ENCODE measurements at places on chromosomes 5 and 9.
A peak's percentile ranks its signal among the peaks of the same experiment; 100 is the strongest.

DNA sequence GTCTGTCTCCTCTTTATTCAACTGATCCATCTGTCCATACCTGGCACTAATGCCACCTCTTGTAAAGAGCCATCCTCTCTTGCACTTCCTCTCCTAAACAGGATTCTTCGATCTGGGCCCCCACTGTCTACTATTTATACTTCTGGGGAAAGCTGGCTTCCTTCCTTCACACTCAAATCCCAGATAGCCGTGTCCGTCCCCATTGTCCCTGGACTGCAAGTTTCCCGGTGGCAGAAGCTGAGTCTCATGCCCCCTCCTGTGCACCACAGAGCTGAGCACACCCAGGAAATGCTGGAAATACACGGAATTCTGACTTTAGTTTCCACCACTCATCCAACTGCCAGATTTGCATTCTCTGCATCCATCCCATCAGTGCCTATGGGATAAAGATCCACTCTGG, 84.0 kb downstream of the MARCHF11 start:
- DNase-seq: no peak

DNA sequence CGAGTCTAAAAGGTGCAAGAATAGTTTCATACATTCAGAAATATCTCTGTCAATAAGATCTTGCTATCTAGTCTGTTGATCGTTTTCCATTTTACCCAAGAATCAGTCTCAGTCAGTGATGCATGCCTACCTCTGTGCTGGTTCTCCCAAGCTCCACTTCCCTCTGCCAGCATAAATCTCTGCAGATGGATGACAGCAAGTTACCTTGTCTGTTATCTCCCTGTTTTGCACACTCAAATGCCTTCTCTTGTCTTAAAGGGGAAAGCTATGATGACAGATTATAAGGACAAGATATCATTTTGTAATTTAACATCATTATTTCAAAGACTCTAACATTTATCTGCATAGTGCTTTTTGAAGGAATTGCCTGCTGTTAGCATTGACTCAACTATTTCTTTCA, 802.1 kb upstream of the SEMA6A start:
- no peak for DNase-seq

DNA sequence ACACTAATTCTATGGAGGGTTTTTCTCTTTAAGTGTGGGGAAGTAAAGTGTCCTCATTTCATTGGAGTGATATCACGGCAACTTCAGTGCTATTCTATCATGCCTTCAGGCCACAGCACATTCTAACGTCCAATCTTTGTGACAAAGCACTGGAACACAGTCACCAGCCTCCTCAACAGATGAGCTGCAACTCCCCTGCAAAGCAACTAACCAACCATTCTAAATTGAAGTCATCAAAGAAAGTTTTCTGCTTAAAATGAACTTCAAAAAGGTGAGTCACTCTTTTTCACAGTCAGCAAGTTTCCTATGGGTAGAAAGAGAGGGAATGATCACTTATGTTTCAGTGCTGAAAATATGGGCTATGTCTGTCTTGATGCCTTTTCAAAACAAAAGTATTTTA, 190.8 kb downstream of the ELAVL2 start:
- DNase-seq: no peak

GRCh38 chr9:114416906-114417305, 29.1 kb upstream of the AKNA start:
- DNase-seq: no peak

DNA sequence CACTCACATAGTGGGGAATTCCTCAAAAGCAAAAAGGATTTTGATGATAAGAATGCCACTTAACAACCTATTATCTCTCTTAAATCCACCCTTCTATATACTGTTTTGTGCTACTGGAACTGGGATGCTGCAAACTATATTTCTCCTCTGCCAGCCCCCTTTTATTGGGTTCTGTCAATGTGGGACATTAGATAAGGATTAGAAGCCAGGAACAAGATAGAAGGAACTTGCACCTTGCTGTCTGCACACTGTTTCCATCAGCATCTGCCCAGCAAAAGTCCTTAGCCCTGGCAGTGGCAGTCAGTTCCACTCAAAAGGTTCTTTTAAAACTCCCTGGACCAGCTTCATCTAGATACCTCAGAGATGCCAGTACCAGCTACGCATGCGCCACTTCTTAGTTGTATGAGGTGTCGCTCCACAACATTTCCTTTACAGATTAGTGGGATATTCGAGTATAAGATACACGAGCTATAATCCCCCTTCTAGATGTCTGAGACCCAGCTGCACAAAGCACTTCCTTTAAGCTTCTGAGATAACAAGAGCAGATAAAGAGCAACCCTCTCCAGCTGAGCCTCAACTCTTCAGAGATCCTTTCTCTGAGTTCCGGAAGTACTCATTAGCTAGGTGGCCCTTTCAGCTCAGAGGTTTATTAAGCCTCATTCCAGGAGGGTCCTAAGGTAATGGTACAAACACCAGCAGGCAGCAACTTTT, 45.3 kb downstream of the CERT1 start:
- no peak for DNase-seq

GRCh38 chr9:112846528-112847488, 43.9 kb downstream of the SLC46A2 start:
- peak; percentile 25 for DNase-seq

GRCh38 chr5:137563646-137564397, 64.7 kb upstream of the SPOCK1 start:
- peak; percentile 91 for DNase-seq

DNA sequence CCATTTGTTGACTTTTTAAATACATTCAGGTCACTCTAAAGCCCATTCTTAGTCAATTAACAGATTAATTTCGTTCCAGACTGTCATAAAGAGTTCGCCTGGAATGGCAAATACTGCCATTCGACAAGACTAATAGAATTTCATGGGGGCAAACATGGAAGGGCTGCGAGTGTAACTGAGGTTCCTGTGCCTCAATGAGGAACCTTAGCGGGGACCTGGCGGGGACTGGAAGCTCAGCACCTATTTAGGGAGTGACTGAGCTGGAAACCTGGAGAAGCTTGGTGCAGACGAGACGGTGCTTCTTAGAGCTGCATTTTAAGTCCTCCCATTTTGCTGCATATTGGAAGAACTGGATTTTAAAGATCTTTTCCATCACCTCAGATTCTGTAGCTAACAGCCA, 3.4 kb downstream of the VCAN start:
- no peak for DNase-seq

DNA sequence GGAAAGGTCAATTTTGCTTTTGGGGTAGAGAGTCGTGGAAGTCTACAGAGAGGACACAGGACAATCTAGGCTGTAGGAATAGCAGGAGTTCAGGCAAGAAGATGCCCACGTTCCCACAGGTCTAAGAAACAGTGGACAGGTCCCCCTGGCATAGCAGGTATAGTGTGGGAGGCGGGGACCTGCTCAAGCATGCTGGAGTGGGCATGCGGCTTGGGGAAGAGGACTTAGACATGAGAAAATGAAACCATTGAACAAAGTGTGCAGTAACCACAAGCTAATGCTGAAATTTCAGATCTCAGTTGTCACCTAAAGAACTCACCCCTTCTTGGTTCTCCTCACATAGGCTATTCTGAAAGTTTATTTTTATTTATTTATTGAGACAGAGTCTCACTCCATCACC, 142.8 kb upstream of the EFNA5 start:
- no peak for DNase-seq

DNA sequence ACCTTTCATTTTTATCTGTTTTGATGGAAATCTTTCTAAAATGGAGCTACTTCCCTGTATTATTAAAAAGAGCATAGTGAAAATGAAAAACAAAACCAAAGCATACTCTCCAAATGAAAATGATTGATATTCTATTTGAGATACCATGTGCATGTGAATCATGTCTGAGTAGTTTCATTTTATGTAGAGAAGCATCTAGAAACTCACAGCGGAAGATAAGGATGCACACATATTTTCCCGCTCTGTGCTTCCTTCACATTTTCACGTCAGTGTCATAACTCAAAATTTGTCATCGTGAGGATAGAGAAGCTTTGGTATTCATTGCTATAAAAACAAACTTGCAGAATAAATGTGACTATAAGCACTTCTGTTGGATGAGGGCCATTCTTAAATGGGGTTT, 34.0 kb upstream of the CLINT1 start:
- no peak for DNase-seq

GRCh38 chr9:128503870-128504269, 649 bp upstream of the GLE1 start:
- DNase-seq: no peak

GRCh38 chr5:57215629-57216195, 41.9 kb downstream of the GPBP1 start:
- no peak for DNase-seq

DNA sequence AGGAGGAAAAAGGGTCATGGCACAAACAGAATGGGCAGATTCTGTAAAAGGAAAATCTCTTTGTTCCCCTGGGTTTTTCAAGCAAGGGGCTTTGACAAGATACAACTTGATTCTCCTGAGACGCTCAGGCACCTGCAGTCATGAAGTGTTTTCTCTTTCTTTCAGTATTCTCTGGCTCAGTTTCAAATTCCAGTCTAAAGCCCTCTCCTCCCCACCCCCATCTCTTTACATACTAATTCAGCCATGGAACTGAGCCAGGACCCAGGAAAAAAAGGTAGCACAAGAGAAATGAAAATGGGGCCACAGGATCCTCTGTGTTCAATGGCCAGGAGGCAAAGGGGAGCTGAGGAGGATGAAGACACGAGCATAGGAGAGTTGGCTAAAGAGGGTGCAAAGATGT, 408.4 kb downstream of the SPOCK1 start:
- DNase-seq: no peak

DNA sequence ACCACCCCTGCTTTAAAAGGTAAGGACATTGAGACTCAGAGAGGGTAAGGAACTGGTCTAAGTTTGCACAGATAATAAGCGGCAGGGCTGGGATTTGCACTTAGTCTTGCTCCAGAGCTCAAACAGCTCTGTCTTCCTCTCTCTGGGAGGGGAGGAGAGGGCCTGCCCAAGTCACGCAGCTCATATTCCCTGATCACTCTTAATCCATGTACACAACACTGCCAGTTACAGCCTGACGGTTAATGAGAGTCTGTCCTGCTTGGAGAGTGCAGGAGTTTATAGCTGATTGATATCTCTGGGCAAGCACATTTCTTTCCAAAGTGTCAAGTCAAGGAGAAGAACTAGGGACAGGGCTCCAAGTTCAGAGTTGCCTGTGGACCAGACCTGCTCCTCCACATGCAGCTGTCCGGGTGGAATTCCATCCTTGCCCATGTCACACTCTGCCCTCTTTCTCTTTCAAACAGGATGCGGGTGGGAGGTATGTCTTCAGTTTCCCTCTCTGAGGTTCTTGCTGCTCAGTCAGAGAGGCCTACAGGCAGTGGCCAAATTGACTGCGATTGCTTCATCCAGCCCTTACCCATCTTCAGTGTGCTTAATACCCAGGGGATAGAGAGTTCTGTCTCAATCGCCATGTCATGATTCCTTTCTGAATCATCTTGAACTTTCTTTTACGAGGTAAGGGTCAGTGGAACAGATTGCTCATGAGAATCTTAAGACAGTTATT, 54.5 kb downstream of the GALNT12 start:
- peak; percentile 60 for DNase-seq

- no peak for DNase-seq
Measured at GRCh38 chr5:16727755-16728325, 111.0 kb upstream of the RETREG1 start.

GRCh38 chr9:124122813-124123462, 111.4 kb downstream of the LHX2 start:
- peak; percentile 71 for DNase-seq

DNA sequence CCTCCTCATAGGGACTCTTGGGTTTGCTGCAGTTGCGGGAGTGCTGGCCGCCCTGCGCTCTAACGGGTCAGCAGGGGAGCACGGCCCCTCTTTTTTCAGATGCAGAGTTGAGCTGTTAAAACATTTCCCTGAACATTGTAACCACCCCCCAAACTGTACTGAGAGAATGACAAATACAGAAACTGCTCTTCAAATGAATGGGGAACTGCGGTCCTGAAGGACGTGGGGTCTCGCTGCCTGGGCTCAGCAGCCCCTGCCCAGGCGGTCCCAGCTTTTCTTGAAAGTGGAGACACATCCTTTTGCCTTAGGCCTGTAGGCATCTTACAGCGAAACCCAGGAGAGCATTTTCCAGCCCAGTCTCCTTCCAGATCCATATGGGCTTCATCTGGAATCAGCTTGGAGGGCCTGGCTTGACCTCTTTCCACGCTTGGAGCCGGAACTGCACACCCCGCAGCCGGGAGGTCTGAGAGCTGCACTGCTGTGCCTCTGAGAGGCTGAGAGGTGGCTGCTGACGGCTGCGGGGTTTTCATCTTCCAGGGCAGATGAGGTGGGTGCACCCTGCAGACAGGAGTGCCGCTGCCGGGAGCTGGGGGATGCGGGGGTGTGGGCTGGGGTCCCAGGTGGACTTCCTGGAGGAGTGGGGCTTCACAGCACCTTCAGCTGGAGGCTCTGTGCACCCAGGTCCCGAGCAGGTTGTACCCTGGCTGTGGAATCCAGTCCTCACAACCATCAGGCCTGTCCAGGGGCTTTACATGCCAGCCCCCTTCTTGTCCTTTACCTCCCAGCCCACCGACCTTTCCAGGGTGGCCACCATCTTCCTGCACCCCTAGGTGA, 1.2 kb upstream of the AGPAT2 start:
- no peak for DNase-seq

GRCh38 chr5:66234241-66234640, 90.1 kb downstream of the SREK1 start:
- no peak for DNase-seq

- DNase-seq: peak; percentile 25
Measured at GRCh38 chr9:105901514-105902109, 207.3 kb downstream of the TMEM38B start.

- peak; percentile 11 for DNase-seq
Measured at GRCh38 chr9:135536216-135536615, 9.7 kb upstream of the OBP2A start.

DNA sequence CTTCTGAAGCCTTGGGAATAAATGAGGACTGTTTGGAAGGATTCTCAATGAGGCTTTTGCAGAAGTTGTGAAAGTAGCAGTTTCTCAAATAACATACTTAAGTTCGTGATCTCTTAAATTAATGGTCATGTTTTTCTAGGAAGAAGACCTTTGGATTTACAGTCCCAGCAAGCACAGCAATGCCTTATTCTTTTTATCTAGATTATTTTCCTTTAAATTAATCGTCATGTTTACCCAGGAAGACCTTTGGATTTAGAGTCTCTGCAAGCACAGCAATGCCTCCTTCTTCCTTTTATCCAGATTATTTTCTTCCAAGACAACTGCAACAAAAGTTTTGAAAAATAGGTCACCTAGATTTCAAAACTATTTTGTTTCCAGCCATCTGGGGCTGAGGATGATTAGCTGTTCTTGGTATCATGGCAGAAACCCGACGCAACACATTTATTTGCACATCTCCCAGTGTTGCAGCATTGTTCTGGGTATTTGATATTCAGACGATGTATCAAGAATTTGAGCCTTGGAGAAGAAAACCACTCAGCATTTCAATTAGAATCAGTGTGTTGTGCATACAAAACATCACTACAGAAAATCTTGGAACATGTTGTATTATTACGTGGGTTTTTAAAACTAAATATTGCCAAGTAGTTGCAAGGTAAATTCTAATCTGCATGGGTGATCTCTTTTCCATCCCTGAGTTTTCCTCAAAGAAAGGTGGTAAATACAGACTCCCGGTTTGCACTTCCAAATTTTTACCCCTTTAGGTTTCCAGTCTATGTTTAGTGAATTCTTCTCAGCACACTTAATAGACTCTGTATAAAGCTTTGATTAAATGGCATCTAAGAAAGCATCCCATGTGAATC, 50.9 kb downstream of the JAKMIP2 start:
- DNase-seq: no peak

All from fibroblast of skin of left biceps (primary cell).